Stimulated activated CD8-positive, alpha-beta memory T cell treated with anti-CD3 and anti-CD28 coated beads, Interleukin-2, amount 100 ng/mL, for 1 hour (primary cell): ENCODE measurements at places on chromosomes 4 and X.

DNA sequence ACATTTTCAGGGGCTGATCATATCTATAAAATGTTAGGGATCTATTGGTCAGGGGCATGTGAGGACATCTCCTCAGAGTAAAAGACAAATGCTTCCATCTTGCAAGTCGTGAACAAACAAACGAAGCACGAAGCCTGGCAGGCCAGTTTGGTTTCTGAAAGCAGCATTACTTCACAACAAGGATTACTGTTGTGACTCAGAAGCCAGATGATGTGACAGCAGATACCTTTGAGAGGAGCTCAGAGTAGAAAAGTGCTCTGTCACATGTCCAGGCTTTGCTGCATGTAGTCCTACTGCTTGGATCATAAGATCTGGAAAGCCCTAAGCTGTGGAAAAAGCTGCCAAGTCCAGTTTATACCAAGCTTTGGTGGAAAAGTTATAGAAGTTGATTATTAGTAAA, 1827.2 kb downstream of the ARAP2 start:
- DNase-seq, result no peak

DNA sequence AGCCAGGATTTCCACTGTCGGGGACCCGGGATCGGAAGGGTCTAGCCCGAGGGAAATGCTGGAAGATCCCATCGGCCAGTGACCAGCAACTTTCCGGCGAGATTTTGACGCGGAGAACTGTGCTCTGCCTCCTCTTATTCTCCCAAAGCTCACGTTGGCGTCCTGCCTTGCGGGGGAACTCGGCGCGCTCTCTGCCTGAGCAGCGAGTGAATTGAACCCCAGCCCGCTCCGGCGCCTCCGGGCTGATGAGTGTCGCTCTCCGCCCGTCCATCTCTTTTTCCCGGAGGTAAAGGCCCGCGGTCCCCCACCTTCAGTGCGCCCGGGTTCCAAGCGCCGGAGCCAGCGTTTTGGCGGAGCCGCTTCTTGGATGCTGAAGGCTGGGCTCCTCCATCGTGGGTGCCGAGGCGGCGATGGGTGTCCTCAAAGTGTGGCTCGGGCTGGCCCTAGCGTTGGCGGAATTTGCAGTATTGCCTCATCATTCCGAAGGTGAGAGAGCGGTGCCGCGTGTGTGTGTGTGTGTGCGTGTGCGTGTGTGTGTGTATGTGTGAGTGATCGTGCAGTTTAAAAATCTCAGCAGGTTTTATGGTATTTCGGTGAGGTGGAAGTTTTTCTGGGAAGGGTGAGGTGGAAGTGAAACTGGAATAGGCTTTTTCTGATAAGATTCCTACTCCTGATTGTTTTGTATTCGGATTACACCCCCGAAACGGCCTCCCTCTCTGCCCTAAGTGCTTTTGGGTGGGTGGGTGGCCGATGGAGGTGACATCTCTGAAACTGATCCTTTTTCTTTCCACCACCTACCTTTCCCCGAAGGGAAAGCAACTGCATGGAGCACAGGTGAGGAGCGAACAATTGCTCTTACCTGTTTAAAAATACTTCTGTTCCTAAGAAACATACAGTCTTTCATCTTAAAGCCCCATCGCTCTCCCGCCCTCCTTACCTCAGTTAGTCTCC, 752 bp downstream of the FRAS1 start:
- DNase-seq, result no peak

- DNase-seq, result no peak
Observed at GRCh38 chr4:6687947-6688878, 5.5 kb upstream of the S100P start.

DNA sequence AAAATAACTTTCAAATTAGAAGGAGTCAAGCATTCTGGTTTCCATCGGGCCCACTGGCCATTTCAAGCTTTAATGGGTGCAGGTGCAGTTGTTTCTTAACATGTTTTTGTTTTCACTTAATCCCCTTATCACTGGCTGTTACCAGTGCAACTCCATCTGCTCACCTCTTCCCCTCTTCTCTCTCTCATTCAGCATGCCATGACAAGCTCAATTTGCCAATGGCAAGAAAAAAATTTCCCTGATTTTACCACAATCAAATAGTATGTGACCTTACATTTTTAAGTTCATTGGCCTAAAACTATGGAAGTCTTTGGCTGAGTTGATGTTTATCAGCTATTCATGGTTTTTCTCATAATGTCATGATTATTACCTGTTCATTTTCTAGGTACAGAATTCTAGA, 299.1 kb upstream of the BMP3 start:
- no peak for DNase-seq

DNA sequence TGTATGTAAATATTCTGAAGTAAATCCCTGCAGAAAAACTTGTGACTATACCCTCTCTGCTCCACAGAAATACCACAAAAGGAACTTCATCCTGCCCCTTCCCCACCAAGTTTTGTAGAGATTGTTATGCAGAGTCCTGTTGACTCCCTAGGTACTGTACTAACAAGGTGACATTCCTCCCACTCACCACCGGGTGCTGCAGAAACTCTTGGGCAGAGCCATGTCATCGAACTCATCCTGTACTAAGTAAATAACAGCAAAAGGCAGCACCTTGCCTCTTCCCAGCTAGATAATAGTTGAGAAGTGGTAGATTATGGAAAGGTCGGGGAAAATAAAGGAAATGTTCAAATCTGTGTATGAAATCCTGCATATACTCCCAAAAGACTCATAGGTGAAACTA, 233.3 kb downstream of the STPG2 start:
- no peak for DNase-seq

DNA sequence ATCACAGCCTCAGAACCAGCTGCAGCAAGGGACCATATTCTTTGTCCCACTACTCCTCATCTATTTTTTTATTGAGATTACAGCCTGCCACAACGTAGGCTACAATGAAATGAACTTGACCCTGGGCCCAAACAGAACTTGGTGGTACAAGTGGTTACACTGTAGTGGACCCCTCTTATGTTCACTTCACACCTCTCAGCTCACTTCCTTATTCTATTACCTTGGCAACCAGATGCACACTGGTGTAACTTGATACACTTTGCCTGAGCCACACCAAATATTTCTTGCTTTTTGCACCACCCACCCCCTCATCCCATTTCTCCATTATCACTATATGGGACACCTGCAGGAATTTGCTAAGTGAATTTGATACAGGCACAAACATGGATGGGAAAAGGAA, 105.8 kb downstream of the CXCL13 start:
- no peak for DNase-seq

DNA sequence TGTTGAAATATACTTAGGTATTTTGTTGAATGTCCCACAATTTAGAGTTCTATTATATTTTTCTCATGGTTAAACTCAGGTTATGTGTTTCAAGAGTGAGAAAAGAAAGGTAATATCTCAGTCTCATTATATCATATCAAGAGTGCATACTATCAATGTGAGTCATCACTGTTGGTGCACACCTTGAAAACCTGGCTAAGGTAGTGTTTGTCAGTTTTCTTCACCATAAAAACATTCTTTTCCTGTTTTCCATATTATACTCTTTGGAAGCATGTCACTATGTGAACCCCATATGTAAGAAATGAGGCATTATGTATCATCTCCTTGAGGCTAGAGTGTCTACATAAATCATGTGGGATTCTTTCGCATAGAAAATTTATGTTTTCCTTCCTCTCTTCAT, 307.6 kb upstream of the CTSO start:
- no peak for DNase-seq

DNA sequence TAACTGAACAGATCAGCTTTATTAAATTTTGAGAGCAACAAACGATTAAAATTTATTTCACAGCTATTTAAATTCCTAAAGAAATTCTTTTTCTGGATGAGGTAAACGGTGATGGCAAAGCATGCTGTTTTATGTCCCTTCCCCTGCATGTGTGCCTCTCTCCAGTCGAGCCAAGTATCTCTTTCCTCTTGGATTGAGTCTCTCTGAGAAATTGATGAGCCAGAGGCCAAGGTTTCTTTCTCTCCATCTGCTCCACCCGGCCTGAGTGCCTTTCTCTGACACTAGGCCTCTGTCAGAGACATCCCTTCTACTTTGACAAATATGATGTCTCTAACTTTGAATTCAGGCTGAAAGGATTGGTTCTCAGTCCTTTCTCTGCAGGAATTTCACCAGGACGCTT, 42.6 kb upstream of the PARM1 start:
- DNase-seq, result no peak

- no peak for DNase-seq
Observed at GRCh38 chrX:69297506-69297905, 132.3 kb upstream of the PJA1 start.
